ENCODE measurements at places on chromosomes 4 and X.

GRCh38 chr4:174105202-174105601, 178.3 kb downstream of the FBXO8 start:
- peaks cover 10% of the 10 kb centered on the region for H3K27me3 ChIP-seq
- H3K4me3 ChIP-seq, result no peak overlapping the region
- no peak overlapping the region for H3K27ac ChIP-seq

GRCh38 chr4:3372264-3372932, 69.4 kb upstream of the HGFAC start:
- H3K4me1 ChIP-seq, result peaks cover 17% of the 10 kb centered on the region
- peaks cover 4% of the 10 kb centered on the region for H3K36me3 ChIP-seq
- H3K4me3 ChIP-seq, result no peak overlapping the region
- H3K27me3 ChIP-seq, result peaks cover 3% of the 10 kb centered on the region

DNA sequence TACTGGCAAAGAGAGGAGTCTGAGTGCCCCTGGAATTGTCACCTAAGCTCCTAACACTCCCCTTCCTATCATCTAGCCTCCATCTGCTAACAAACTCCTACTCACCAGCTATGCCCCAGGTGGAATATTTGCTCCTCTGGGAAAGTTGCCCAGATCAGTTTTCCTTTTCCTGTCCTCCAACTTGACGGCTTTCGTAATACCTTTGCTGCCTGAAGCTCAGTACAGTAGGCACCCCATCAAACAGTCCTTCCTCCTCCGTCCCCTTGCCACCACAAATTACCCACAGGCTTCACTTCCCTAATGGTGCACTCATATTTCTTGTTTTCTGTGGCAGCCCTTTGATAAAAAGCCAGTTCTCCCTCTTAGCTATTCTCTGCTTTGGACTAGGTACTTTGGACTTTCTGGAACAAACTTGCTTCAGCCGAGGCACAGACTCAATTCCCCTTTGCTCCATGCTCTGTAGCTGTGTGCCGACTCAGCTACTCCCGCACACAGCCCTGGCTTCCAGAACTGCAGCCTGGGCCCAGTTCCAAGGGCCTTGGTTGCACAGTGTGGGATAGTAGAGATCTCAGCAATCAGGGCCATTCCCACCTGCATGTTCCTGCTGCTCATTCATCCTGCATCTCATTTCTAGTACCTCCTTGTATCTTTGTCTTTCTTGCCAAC, 605.1 kb downstream of the BCOR start:
- H3K27ac ChIP-seq, result no peak overlapping the region
- no peaks in the 10 kb centered on the region for H3K27me3 ChIP-seq
- peaks cover 3% of the 10 kb centered on the region for H3K4me1 ChIP-seq
- no peak for DNase-seq
- no peaks in the 10 kb centered on the region for H3K36me3 ChIP-seq

GRCh38 chrX:139803224-139803623, 95.3 kb upstream of the MCF2 start:
- H3K4me1 ChIP-seq, result no peaks in the 10 kb centered on the region
- peaks cover 18% of the 10 kb centered on the region for H3K36me3 ChIP-seq
- no peak for DNase-seq
- no peak overlapping the region for H3K27ac ChIP-seq
- no peak overlapping the region for H3K4me3 ChIP-seq
- H3K27me3 ChIP-seq, result no peaks in the 10 kb centered on the region

GRCh38 chr4:75698162-75698962, 25.2 kb upstream of the G3BP2 start:
- peaks cover 13% of the 10 kb centered on the region for H3K36me3 ChIP-seq
- no peak overlapping the region for H3K27ac ChIP-seq
- H3K4me3 ChIP-seq, result no peak overlapping the region
- no peak for DNase-seq
- peaks cover 6% of the 10 kb centered on the region for H3K4me1 ChIP-seq

- H3K27me3 ChIP-seq, result no peaks in the 10 kb centered on the region
- no peak overlapping the region for H3K4me3 ChIP-seq
- H3K4me1 ChIP-seq, result peaks cover 6% of the 10 kb centered on the region
- H3K36me3 ChIP-seq, result no peaks in the 10 kb centered on the region
- H3K27ac ChIP-seq, result no peak overlapping the region
Measured at GRCh38 chr4:52939739-52940138, 77.6 kb downstream of the RASL11B start.

GRCh38 chrX:18426004-18426320, 554 bp downstream of the CDKL5 start:
- peaks cover 18% of the 10 kb centered on the region for H3K4me1 ChIP-seq
- DNase-seq, result peak; percentile 14
- H3K36me3 ChIP-seq, result no peaks in the 10 kb centered on the region
- no peaks in the 10 kb centered on the region for H3K27me3 ChIP-seq
- H3K27ac ChIP-seq, result peak overlapping the region; percentile 73
